Astrocyte of the spinal cord (primary cell): ENCODE measurements at places on chromosomes 1 and 21.

- DNase-seq: no peak
These were observed 25.1 kb downstream of the USP24 start for GRCh38 chr1:55190109-55190508.

GRCh38 chr21:40466893-40467483 lies 380.0 kb downstream of the DSCAM start:
- peak; percentile 39 for DNase-seq

DNA sequence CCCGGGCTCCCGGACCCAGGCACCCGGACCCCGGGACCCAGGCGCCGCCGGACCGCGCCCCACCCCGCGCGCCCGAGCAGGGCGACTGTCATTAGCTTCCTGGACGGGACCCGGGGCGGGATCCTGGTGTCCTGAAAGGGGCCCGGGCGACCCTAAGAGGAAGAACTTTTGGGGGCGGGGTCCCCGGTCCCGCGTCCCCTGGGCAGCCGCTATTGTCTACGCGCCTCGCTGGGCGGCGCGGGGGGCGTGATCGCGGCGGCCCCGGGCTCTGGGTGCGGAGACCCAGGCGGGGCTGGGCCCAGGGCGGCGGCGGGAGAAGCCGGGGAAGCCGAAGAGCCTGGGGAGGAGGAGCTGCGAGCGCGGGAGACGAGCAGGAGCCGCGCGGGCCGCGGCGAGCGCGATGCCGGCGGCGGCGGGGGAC lies 465 bp downstream of the HUNK start:
- DNase-seq: no peak

DNA sequence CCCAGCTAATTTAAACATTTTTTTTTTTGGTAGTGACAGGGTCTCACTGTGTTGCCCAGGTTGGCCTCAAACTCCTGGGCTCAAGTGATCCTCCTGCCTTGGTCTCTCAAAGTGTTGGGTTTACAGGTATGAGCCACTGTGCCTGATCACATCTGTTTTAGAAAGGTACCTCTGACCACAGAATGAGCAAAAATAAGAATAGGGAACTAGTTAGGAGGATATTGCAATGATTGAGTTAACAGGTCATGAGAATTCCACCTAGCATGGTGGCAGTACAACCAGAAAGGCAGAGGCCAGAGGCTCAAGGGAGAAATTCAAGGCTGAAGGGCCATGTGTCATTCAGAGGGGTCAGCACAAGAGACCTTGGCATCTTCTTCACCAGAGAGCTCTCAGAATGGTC lies 49.6 kb downstream of the ELAPOR1 start:
- DNase-seq: no peak

GRCh38 chr1:243851257-243851756 lies 1.3 kb upstream of the AKT3 start:
- DNase-seq: no peak

- no peak for DNase-seq
These were observed 182.0 kb downstream of the PLA2G4A start for GRCh38 chr1:187010571-187011309.

- DNase-seq: no peak
These were observed 60.5 kb downstream of the TOR1AIP2 start for GRCh38 chr1:179817056-179817455.

GRCh38 chr1:2999138-2999537 lies 22.1 kb upstream of the ACTRT2 start:
- DNase-seq: no peak

GRCh38 chr1:158255656-158256055 lies 1.4 kb downstream of the CD1A start:
- no peak for DNase-seq

DNA sequence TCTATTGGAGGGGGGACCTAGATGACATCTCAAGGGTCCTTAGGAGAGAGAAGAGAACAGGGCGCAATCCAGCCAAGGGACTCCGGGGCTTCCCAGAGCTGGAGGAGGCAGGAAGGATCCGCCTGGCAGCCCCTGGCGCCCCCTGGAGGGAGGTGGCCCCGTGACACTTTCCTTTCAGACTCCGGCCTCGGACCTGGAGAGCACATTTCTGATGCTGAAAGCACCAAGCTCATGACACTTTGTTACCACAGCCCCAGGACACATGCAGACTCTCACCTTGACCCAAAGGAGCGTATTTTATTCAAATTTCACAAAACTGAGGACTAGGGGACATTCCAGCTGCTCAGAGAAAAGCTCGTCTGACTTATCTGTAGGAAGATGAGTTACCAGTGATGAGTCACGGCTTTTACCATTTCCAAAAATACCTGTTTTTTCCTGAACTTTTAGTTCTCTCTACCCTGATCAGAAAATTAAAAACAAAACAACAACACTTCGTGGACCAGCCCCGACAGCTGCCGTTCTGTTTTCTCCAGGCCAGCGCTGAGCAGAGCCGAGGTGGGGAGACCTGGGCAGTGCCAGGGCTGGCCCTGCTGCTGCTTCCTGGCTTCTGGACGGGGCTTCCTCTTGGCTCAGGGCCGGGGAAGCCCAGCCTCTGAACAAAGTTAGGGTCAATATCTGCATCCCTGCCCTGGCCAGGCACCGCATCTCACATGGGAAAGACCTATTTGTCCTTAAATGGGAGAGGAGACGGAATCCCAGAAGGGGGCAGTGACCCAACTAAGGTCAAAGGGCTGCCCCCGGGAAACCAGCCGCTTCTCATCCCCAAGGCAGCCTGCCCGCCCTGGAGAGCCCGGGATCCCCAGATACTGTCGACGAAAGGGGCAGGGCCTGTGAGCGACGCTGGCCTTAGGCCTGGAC lies 21.6 kb upstream of the POFUT2 start:
- peak; percentile 75 for DNase-seq

DNA sequence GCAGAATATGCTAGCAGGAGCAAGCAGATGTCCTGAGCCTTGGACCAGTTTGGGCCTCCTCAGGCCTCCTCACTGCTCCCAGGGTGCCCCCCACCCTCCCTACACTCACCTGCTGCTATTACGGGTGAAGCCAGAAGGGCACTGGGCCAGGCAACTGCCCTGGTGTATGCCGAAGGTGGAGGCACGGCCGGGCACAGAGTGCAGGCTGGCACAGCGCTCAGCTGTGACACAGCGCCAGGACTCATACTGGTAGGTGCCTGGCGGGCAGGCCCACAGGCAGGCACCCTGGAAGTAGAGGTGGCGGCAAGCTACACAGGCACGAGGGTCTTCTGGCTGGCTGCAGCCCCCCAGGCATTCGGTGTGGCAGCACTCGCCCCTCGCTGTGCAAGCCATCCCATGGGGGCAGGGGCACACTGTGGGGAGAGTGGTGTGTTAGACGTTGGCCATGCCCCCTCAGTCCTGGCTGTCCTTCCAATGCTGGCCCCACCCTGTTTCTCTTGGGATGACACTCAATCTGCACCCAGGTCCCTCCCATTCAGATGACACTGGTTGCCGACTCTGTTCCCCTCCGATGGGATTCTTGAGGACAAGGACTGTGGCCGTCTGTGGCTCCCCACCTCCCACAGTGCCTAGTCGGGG lies 7.0 kb downstream of the INSRR start:
- no peak for DNase-seq

DNA sequence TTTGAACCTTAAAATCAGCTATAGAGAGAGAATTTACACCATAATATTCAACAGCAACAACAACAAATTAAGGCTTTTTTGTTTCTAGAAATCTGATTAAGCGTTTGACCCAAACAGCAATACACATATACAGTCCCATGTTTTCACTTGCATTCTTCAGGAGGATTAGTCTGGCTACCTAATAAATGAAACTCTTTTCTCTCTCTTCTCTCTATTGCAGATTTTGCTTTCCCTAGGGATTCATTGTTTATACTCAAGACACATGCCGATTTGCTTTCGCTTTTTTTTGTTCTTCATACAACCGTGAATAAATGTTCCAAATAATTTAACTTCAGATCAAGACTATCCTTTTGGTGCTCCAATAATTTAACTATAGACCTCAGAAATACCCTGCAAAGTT lies 162.4 kb upstream of the PTBP2 start:
- DNase-seq: peak; percentile 45

- no peak for DNase-seq
These were observed 7.3 kb downstream of the TSHB start for GRCh38 chr1:115036814-115037507.

DNA sequence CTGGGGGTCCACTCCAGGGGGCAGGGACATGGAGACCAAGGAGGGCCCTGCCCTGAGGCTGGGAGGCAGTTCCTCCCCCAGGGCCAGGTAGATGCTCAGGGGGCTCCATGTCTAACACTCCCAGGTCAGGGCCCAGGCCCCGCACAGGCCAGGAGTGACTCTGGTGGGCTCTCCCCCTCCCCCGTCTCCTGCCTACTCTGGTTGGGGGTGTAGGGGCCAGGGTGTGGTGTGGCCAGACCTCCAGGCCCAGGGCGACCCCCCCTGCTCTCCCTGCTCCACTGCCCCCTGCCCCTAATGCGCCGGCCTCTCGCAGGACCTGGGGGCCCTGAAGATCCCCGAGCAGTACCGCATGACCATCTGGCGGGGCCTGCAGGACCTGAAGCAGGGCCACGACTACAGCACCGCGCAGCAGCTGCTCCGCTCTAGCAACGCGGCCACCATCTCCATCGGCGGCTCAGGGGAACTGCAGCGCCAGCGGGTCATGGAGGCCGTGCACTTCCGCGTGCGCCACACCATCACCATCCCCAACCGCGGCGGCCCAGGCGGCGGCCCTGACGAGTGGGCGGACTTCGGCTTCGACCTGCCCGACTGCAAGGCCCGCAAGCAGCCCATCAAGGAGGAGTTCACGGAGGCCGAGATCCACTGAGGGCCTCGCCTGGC lies 19.7 kb upstream of the CCDC27 start:
- DNase-seq: no peak

DNA sequence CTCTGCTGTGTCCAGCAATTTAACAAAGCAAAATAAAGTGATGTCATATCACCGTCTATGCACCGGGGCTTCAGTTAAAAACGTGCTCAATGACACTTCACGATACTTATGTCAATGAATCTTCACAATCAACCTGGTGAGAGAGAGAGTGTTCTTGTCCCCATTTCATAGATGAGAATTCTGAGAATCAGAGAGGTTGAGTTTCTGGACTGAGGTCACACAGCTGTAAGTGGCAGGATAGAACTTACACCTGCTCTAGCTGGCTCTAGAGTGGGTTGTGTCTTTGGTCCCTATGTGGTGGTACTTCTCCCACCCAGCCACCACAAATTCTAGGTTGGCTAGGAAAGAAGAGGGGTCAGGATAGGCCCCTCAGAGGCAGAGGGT lies 5.2 kb downstream of the NTRK1 start:
- DNase-seq: no peak

DNA sequence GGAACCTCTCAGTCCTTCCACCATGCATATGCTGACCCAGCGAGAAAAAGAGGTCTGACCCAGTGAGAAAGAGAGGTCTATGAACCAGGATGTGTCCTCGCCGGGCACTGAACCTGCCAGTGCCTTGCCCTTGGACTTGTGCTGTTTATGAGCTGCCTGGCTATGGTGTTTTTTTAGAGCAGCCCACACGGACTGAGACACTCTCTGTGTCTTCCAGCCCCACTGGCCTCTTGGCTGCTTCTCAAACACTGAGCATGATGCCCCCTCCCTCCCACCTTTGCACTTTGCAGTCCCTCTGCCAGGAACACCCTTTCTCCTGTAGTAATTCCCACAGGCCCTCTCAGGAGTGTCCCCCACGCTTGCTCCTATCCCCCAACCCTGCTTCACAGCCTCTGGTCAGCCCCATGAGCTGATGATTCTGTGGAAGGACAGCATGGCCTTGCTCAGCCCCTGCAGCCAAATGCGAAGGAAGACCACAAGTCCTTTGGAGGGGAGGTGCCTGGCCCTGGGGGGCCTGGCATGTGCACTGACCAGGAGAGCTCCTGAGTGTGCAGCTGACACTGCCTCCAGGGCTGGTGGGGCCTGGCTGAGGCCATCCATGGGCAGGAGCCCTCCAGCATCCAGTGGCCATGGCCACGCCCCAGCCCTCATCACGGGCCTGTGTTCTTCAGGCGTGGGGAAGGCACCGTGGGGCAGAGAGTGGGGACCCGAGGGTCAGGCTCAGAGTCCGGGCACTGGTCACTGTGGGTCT lies 23.8 kb downstream of the WNT3A start:
- DNase-seq: no peak

GRCh38 chr1:192201303-192201702 lies 43.0 kb downstream of the RGS18 start:
- DNase-seq: no peak

DNA sequence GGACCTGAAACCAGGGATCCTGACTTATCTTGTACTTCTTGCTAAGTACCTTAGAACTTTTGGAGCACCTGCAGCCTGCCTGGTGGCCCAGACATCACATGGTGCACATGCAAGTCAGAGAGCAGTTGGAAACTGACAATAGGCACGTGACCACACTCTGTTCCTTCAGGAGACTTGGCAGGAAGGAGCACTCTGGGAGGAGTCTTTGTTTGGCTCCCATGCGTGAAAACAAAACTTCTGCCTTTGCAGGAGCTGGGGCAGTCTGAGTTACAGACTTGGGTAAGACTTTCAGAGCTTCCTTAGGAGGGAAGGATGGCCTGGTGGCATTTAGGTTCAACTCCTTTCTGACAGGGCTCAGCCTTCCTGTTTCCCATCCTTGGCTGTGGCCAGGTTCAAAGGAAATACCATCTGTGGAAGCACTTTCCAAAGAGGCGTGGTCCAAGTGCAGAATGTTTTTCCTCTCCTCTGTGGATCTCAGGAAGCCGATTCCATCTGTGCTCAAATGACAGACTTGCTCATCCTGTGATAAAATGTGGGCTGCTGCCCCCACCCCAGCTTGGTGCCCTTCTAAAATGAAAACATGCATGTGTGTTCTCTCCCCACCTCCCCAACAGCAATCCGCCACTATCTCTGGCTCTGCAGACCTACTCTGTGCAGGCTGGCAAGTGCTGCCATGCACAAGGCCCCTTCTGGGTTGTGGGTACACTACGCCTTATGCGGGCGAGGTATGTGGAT lies 14.1 kb upstream of the ZNF436 start:
- no peak for DNase-seq

GRCh38 chr1:36760081-36760480 lies 274.2 kb downstream of the GRIK3 start:
- DNase-seq: no peak

- DNase-seq: no peak
These were observed 2.6 kb downstream of the CROCC start for GRCh38 chr1:16924216-16924918.

- no peak for DNase-seq
These were observed 9.2 kb downstream of the SMIM12 start for GRCh38 chr1:34850382-34850781.

GRCh38 chr1:211637066-211637465 lies 38.4 kb downstream of the NEK2 start:
- DNase-seq: no peak

- no peak for DNase-seq
These were observed 12.3 kb downstream of the MYSM1 start for GRCh38 chr1:58687516-58687915.

- DNase-seq: no peak
These were observed 53.9 kb downstream of the COQ8A start for GRCh38 chr1:226993814-226994585.

DNA sequence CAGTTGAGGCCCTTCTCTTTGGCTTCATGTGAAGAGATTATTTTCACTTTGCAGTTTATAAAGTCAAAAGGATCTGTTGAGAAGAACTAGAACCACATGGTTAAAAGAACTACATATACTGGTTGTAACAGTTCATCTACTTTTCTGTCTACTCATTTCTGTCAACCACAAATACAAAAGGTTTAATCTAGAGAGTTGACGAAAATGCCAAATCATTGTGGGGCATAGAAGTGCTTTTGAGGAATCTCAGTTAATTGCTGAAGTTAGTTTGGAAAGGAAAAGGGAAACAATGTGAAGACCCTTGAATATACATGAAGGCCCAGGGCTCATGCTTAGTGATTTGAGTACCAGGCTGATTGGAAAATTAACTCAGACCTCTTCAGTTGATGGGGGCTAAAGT lies 415.7 kb upstream of the ZP4 start:
- DNase-seq: no peak
